ENCODE measurements at places on chromosomes 1 and 21. TPM values are rescaled to one million over a fixed set of nuclear protein-coding genes. Genes with fewer than 3 reads are reported as not detected.

PPIAL4G gene
- not detected for polyA plus RNA-seq

DNA sequence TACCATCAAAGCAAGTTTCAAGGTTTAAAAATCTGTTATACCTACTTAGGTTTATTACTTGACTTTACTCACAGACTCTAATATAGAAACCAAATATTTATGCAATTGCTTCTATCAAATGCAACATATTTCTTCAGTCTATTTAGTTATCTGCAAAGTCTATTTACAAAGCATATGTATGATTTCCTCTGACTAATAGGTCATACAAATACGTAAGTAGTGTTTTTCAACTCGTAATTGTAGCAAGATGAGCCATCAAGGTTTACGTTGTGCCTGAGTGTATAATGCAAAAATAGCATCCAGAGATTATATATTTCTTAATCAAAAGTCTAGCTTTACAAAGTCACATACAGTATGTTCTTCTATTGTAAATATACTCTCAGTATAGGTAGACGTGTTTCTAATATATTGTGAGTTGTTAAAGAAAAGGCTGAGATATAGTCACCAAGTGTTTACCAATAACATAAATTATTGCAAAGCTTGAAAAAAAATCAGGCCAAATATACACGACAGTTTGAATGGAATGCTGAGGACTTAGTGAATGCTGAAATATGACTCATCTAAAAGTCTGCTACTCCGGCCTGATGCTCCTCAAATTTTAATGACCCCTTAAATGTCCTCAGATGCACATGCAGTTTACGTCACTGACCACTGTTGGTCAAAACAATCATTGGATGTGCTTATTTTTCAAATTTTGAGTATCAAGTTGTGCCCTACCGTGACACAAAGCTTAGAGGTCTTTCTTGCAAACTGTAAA, 48.4 kb downstream of the ADAMTS5 start:
- DNase-seq = peak; percentile 26

- no peak for DNase-seq
These were observed at the start of gene SYTL1 for GRCh38 chr1:27341525-27342252. Gene SYTL1 (plus strand): TSS chr1:27342022. CDS start chr1:27345335, 3,313 bp downstream.

DNA sequence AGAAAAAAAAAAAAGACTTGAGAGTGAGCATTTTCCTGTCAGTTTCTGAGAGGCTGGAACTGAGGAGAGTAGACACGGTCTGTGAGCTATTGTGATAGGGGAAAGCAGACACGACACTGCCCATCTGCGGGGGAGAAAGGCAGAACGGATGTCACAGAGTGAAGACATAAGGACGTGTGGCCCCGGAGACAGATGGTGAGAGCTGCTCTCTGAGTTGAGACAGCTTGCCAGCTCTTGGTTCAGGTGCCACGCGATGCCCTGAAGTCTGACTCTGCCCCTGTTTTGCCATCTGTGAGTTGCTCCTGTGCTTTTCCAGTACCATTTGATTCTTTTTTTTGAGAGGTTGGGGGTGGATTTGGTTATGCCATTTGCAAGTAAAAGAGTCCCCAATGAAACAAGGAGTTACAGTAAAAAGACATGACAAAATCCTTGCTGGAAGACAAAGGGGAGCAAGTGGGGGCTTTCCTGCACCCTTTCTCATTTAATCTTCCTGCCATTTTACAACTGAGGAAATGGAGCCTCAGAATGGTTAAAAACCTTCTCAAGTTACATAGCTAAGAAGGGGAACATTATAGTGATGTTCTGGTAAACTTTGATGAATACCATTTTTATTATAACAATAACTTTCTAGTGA, 128.9 kb upstream of the DNAH14 start:
- DNase-seq = no peak

DNA sequence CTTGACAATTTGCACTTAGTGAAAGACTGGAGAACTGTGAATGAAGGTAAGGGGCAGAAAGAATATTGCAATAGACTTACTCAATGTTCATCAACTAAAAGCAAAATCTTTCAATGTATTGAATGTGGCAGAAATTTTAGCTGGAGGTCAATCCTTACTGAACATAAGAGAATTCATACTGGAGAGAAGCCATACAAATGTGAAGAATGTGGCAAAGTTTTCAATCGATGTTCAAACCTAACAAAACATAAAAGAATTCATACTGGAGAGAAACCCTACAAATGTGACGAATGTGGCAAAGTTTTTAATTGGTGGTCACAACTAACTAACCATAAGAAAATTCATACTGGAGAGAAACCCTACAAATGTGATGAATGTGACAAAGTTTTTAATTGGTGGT, 80.7 kb downstream of the JMJD4 start:
- DNase-seq = no peak

- DNase-seq = no peak
These were observed 10.8 kb upstream of the ZBTB48 start for GRCh38 chr1:6569033-6569432.

GRCh38 chr1:12438349-12438924, 179.6 kb downstream of the DHRS3 start:
- DNase-seq = no peak
